ENCODE measurements at places on chromosomes 7 and 10.

- no peak for DNase-seq
Observed at GRCh38 chr7:151454305-151454704, 14.4 kb upstream of the CRYGN start.

GRCh38 chr10:43872644-43873043 lies 224.0 kb upstream of the ZNF32 start:
- DNase-seq = no peak

DNA sequence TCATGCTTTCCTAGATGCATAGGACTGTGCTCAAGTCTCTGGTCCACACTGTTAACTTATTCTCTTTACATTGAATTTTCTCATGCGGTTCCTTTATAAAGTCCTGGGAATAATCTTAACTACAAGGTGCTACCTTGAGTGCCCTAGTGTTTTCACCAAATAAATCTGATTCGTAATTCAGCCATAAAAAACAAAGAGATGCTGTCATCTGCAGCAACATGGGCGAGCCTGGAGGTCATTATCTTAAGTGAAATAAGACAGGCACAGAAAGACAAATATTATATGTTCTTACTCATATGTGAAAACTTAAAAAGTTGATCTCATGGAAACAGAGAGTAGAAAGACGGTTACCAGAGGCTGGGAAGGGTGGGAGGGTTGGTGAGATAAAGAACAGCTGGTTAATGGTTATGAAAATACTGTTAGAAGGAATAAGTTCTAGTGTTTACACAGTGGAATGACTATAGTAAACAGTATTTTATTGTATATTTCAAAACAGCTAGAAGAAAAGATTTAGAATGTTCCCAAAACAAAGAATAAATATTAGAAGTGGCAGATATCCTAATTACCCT lies 38.3 kb downstream of the NT5C3A start:
- no peak for DNase-seq

DNA sequence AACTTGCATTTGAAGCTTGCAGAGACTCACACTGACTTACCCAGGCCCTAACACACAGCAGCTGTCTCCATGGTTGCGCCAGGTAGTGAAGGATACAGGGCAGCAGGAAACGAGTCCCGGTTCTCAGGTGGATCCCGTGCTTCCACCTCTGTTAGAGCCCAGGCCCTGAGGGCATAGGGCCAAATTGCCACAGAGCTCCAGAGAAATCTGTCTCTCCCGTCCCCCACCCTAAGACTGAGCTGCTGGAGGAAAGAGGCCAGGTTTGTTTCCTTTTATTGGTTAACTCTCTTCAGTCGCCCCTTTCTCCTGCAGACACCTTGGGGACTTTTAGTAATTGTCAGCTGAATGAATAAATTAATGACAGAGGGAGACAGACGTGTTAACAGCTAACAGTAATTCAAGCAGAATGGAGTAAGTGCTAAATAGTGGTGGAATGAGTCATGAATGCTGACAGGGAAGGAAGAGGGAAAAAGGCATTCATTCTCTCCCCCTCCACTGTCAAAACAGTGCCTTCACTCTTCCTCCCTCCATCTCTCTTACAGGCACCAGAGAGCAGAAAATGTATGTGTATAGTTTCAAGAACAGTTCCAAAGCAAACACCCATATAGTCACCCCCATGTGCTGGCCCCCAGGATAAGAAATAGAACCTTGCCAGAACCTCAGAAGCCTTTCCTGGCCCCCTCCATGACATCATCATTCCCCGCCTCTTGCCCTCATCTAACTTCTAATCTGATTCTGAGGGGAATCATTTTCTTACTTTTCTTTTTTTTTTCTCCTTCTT lies 16.8 kb upstream of the DLG5 start:
- no peak for DNase-seq

- DNase-seq = peak; percentile 59
Observed at GRCh38 chr7:151925446-151926335, 30.6 kb upstream of the GALNTL5 start.

DNA sequence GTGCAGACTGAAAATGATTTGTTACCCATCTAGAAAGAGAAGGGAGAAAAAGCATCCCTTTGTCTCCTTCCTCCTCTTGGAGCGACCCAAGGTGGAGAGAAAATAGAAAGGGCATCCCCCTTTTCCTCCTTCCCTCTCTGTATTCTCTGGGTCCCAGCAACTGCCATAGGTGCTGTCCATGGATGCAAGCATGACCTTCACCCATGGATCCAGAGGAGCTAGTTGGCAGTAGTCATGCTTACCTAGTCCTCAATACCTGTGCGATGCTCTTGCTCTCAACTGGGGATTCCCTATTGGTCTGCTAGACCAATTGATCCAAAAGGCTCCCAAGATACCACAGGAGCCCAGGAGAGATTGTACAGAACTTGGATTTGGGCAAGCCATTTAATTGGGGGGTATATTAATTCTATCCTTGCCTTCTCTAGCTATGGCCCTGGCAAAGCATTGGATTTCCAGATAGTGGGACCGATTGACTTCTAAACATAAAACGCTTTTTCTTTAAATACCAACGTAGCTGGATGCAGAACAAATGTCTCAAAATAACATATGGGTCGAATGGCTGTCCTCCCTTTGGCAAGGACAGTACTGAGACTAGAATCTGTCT lies 547.8 kb upstream of the IGFBP3 start:
- DNase-seq = no peak

DNA sequence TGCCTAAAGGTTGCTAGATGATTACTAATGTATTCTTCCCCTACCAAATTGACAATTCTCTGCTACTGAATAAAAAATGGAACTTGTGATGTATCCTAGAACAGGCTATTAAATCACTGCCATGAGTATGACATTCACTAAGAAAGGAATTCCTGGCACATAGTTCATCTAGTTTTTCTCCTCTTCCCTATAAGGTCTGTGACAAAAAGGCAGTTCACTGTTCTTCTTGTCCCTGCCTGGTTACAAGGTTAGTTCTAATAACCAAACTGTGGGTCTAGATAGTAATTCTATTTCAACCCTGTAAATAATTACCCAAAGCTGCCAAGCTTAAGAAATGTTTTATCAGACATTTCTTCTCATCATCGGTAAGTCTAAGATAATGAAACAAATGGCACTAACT lies 245.6 kb downstream of the BICC1 start:
- no peak for DNase-seq

DNA sequence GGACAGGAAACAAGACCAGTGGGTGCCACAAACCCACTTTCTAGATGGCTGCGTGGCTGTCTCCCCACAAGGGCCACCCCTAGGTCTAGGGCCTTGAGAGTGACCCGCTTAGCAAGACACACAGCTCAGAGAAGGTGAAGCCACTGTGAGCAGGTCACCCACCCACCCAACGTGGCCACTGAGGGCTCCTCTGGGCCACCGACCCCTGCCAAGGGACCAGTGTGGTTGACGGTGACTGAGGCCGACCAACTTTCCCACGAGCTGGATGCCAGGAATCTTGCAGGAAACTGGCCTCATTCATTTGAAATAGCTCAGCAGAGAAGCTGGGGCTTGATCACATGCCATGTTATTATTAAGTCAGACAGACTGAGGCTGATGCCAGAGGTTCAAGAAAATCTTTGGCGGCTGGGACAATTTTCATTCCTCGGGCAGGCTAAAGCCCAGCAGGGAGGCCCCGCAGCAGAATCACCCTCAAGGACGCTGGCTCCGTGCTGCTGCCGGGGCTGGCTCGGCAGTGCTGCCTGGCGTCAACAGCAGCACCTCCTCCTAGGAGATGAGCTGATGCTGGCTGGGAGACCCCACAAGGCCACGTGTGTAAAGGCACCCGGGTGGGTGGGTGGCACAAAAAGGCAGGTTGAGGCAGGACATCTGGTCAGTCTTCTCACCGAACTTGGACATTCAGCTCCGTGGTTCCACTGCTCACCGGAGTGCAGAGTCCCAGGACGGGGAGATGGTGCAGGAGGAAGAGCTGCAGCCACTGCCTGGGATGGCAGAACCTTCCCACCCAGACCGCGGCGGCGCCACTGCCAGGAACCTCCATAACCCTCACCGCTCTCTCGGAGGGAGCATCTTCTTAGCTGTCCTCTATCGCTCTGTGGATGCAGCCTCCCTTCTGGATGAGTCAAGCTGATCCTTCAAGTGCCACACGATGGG lies 57.8 kb downstream of the ZRANB1 start:
- DNase-seq = peak; percentile 76

All from pons (tissue), 1 donor.